Stimulated activated CD8-positive, alpha-beta memory T cell treated with anti-CD3 and anti-CD28 coated beads, Interleukin-4, amount 100 ng/mL, for 24 hours (primary cell): ENCODE measurements at places on chromosomes 7 and 10.

DNA sequence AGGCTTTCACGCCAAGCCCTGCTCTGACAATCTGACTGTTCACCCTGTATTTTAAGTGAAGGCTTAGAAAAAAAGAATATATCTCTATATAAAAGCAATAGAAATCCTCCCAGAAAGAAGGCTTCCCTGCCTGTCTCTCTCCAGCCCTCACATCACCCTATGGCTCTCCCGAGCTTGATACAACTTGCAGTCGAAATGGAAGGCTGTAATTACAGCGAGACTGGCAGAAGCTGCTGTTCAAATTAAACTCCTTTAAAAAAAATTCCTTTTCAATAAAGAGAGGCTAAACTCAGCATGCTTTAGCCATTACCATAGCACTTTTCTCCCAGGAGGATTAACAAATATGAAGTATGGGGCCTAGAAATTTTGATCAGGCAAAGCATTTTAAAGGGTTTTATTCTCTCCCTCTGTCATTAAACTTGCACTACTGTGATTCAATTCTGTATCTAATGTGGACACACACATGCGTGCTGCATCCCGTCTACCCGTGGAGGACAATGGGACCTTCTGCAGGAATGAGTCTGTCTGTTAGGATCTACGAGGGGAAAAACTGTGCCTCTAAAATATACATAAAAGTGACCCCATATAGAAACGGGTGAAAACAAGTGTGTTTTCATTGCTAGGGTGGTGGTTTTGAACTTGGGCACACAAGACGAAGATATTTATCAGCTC, 223.8 kb downstream of the USP6NL start:
- no peak for DNase-seq

DNA sequence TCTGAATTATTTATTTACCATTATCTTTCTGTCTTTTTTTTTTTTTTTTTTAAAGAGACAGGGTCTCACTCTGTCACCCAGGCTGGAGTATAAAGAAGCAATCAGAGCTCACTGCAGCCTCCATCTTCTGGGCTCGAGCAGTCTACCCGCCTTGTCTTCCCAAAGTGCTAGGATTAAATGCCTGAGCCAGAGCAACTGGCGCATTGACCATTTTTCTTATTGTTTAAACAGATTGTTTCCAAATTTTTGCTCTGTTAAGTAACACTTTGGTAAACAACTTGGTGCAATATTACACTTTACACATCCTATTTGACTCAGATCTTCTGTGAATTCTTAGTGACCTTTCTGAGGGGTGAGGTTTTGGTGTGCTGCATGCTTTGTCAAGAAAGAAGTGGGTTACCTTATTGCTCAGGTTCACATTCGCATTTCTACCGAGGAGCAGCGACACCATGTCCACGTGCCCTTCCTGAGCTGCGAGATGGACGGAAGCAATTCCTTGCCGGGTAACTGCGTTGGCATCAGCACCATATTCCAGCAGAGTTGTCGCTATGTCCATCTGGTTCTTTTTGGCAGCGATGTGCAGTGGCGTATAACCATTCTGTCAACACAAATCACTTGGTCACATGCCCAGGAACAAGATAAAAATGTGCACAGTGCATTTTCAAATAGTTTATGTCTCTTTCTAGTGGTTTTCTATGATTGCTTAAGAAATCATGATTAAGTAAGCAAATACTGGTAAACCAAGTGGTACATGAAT, 203.2 kb downstream of the ANK3 start:
- DNase-seq, result no peak

- DNase-seq, result no peak
These were observed 284.2 kb downstream of the BICC1 start for GRCh38 chr10:58796824-58797223.

- no peak for DNase-seq
These were observed 1094.4 kb downstream of the NRG3 start for GRCh38 chr10:82969405-82969804.

DNA sequence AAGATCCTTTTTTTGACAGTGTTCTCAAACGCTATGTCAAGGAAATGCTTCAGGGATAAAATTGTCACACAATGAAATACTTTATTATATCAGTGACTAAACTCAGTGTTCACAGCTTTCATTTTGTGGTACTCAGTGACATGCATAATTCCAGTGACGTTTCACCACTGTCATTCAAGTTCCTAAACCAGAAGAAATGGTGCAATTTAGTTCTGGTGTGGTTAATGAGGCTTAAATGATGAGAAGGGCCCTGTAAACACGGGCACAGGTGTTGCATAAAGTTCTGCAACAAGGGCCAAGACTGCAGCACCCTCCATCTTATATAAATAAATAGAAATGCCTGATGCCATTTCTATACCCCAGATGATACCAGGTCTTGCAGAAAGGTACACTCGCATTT, 1247.1 kb downstream of the GATA3 start:
- no peak for DNase-seq

- DNase-seq, result no peak
These were observed 29.1 kb downstream of the GTF2IRD1 start for GRCh38 chr7:74482629-74483401.

DNA sequence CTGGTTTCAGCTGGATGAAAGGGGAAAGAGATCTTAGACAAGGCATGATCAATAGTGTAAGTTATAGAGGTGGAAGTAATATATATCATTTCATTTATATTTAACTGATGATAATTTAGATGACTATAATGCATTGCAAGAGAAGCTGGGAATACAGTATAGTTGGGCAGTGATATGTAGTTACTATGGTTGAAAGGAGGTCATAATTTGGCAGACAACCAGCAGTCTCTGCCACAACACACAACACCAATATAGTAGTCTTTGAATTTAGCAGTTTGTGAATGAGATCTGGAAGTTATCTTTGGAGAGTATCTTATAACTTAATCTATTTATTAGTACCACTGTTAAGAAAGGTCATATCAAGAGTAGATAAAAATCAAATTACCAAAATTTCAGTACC, 39.9 kb downstream of the TAX1BP1 start:
- DNase-seq, result no peak

- no peak for DNase-seq
These were observed 644.3 kb upstream of the LRRN3 start for GRCh38 chr7:110446658-110447057.
